Stimulated activated CD4-positive, alpha-beta T cell treated with anti-CD3 and anti-CD28 coated beads, Interleukin-2, amount 100 ng/mL, for 4 hours (primary cell): ENCODE measurements at places on chromosomes 11 and 22.

GRCh38 chr22:38733724-38734381 is 21.9 kb downstream of the SUN2 start:
- DNase-seq, result no peak

- no peak for DNase-seq
These were observed 38.3 kb downstream of the PTPRJ start for GRCh38 chr11:48018528-48019216.

DNA sequence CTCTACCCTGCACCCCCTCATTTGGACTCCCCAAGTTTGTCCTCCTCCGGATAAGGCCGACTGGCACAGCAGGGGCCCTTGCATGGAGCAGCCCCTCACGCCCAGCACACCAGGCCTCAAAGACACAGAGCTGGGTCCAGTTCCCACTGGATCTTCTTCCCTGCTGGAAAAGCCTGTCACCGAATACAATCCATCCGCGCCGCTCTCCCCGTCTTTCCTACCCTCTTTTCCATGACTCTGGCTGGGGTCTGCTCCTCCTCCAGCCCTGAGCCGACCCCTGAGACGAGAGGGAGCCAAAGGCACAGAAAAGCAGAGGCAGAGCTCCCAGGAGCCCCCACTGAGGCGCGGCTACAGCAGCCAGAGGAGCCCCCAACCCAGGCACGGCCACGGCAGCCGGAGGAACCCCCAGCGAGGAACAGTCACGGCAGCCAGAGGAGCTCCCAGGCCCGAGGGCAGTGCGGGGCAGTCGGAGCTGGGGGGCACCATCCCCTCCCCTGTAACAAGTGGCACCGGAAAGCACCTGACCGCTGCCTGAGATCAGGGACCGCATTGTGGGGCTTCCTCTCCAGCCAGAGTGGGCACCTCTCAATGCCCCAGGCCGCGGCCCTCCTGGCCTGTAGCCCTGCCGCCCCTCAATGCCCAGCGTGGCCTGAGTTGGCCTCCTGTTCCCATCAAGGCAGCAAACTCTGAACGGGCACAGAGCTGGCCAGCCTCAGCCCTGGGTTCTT is 12.0 kb downstream of the ALG12 start:
- DNase-seq, result no peak

GRCh38 chr11:72588421-72589410 is 85.5 kb downstream of the PDE2A start:
- no peak for DNase-seq

- no peak for DNase-seq
These were observed 2.6 kb downstream of the RBM4B start for GRCh38 chr11:66674964-66675602.
